ENCODE measurements at places on chromosomes 5 and 9.

- no peaks in the 10 kb centered on the region for H3K27me3 ChIP-seq
- no peak for DNase-seq
- H3K4me1 ChIP-seq, result no peaks in the 10 kb centered on the region
- H3K27ac ChIP-seq, result no peak overlapping the region
Measured at GRCh38 chr5:33696411-33696810, 195.4 kb downstream of the ADAMTS12 start.

GRCh38 chr9:87662808-87663528 is 63.0 kb upstream of the CTSL start:
- no peaks in the 10 kb centered on the region for H3K4me1 ChIP-seq
- H3K4me3 ChIP-seq, result no peak overlapping the region
- DNase-seq, result peak; percentile 94
- no peak overlapping the region for H3K27ac ChIP-seq
- H3K27me3 ChIP-seq, result no peaks in the 10 kb centered on the region

DNA sequence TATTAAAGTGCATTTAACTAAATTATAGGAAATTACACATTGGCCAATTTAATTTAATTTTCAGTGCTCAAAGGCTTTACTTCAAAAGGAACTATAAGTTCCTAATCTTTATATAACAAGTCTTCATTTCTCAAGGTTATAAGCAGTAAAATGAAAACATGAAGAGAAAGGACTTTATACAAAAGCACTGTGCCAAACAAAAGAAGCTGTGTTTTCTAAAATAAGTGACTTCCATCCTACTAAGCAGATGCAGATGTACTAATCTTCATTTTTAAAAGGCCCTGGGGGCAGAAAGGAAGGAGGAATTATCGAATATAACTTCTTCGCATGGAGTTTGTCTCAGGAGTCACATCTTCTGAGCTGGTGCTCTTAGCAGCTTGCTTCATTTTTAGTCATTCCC is 81.4 kb downstream of the SHC3 start:
- no peaks in the 10 kb centered on the region for H3K4me1 ChIP-seq
- H3K27me3 ChIP-seq, result no peaks in the 10 kb centered on the region
- H3K36me3 ChIP-seq, result no peaks in the 10 kb centered on the region
- no peak overlapping the region for H3K4me3 ChIP-seq

DNA sequence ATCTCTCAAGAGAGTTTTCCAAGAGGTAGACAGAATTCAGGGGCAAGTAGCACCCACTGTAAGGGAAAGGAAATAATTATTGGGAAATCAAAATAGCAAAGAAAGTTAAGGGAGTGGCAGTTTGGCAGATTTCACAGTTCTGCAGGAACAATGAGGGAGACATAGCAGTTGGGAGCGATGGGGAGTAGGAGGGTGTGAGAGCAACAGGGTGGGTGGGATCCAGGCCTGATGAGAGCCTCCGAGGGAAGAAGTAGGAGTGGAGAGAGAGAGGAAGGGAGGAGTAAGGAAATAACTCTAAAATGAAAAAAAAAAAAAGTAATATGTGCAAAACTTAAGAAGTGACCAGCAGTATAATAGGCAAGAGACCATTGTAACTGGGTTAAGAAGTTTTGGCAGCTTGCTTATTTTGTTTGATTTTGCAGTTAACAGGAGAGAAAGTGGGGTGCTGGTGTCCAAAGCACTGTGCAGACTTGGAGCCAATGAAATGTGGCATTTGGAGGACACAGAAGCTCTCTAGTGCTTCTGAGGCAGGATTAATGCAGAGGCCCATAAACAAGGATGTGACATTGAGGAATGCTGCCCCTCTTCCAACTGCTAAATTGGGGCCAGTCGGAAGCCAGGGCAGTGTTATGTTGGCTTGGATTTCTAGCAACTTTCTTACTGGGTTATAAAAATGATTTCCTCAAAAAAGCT is 10.2 kb downstream of the TNFAIP8 start:
- H3K27ac ChIP-seq, result no peak overlapping the region
- H3K4me1 ChIP-seq, result peaks cover 2% of the 10 kb centered on the region
- no peak for DNase-seq
- H3K36me3 ChIP-seq, result no peaks in the 10 kb centered on the region
- no peaks in the 10 kb centered on the region for H3K27me3 ChIP-seq
- no peak overlapping the region for H3K4me3 ChIP-seq

- no peak for DNase-seq
- H3K36me3 ChIP-seq, result no peaks in the 10 kb centered on the region
- H3K27ac ChIP-seq, result no peak overlapping the region
- no peaks in the 10 kb centered on the region for H3K27me3 ChIP-seq
Measured at GRCh38 chr5:62662521-62662920, 83.9 kb downstream of the LRRC70 start.

DNA sequence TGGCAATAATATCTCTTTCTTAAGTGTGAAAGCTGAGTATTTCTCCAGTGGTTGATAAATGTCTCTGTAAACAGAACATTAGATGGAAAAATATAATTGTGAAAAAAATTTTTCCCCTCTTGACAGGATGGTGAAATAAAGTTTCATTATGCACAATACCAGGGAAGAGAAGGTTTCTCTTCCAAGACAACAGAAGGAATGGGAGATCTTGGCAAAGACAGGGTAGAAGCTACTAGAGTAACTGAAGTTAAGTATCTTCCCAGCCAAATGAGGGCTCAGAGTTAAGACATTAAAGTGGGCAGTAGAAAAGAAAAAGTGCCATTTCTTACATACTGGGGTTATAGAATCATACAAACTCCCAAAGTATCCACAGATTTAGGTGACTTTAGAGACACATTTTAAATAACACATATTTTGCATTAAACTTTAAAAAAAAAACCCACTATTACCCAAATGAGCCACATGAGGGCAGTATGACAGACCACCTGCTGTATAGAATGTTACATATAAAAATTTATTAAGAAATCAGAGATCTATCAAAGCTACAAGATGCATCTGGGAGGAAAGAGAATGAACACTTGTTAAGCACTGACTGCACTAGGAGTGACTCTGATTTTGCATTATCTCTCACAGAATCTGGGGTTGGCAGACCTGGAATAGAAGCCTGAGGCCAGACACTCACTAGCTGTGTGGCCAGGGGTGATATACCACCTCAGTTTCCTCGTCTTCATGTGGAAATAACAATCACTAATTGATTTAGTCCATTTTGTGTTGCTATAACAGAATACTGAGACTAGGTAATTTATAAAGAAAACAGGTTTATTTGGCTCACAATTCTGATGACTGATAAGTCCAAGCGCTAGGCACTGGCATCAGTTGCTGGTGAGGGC is 98.5 kb downstream of the ARSB start:
- no peak overlapping the region for H3K4me3 ChIP-seq
- no peaks in the 10 kb centered on the region for H3K36me3 ChIP-seq

- no peak overlapping the region for H3K4me3 ChIP-seq
- no peak overlapping the region for H3K27ac ChIP-seq
- DNase-seq, result peak; percentile 78
- H3K4me1 ChIP-seq, result no peaks in the 10 kb centered on the region
- H3K36me3 ChIP-seq, result no peaks in the 10 kb centered on the region
Measured at GRCh38 chr5:52915176-52915875, 73.8 kb upstream of the ITGA2 start.

DNA sequence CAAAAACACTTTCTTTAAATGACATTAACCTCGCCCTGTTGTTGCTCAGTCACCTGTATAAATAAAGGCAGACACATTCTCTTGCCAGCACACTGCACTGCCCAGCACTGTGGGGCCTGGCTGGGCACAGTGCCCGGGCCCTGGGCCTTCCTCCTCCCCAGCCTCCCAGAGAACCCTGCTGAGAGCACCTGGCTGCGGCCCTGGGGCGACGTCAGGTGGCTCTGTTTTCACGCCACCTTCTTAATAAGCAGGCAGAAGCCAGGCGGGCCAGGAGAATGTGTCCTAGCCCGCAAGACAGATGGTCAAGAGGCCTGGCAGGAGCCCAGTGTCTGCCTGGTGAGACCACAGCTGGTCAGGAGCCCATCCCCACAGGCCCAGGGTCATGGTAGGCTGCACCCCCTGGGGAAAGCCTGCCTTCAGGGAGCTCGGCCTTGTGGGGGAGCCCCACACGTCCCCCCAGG is 8.2 kb upstream of the AGPAT2 start:
- H3K4me1 ChIP-seq, result peaks cover 2% of the 10 kb centered on the region
- H3K4me3 ChIP-seq, result no peak overlapping the region
- H3K27me3 ChIP-seq, result no peaks in the 10 kb centered on the region
- no peaks in the 10 kb centered on the region for H3K36me3 ChIP-seq
- no peak for DNase-seq
- H3K27ac ChIP-seq, result no peak overlapping the region

DNA sequence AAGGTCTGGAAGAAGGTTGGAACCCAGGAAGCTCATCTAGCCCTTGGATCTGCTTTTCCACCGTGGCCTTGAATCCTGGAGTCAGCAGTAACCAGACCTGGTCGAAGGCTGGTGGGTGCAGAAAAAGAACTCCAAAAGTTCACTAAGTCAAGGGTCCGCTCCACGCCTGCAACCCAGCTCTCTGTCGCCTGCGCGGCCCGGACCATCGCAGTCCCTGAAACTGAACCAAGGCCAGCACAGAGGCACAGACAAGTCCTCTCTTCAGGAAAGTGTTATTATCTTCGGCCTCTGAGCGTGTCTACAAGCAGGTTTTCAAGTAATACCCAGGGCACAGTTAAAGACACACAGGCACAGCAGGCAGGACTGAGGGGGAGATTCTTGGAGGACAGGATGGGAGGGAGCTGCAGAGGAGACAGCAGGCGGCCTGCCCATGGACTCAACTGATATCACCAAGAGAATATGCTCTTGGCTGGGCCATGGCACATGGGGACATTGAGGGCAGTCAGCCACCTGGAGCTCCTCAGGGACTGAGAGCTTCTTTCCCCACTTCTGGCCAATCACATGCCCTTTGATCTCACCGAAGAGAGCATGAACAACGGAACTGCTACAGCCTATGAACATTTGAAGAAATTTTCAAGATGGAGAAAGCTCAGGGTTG is 45.8 kb upstream of the SEMA4D start:
- H3K27ac ChIP-seq, result no peak overlapping the region
- H3K4me1 ChIP-seq, result no peaks in the 10 kb centered on the region
- no peaks in the 10 kb centered on the region for H3K36me3 ChIP-seq
- DNase-seq, result no peak

GRCh38 chr5:154084062-154084639 is 45.4 kb downstream of the MFAP3 start:
- no peak overlapping the region for H3K4me3 ChIP-seq
- H3K27ac ChIP-seq, result no peak overlapping the region
- DNase-seq, result no peak
- H3K4me1 ChIP-seq, result peaks cover 22% of the 10 kb centered on the region
- H3K27me3 ChIP-seq, result no peaks in the 10 kb centered on the region
- no peaks in the 10 kb centered on the region for H3K36me3 ChIP-seq

GRCh38 chr5:155081618-155082017 is 68.1 kb downstream of the KIF4B start:
- H3K27ac ChIP-seq, result no peak overlapping the region
- no peak for DNase-seq
- no peaks in the 10 kb centered on the region for H3K36me3 ChIP-seq
- no peak overlapping the region for H3K4me3 ChIP-seq
- H3K4me1 ChIP-seq, result no peaks in the 10 kb centered on the region

DNA sequence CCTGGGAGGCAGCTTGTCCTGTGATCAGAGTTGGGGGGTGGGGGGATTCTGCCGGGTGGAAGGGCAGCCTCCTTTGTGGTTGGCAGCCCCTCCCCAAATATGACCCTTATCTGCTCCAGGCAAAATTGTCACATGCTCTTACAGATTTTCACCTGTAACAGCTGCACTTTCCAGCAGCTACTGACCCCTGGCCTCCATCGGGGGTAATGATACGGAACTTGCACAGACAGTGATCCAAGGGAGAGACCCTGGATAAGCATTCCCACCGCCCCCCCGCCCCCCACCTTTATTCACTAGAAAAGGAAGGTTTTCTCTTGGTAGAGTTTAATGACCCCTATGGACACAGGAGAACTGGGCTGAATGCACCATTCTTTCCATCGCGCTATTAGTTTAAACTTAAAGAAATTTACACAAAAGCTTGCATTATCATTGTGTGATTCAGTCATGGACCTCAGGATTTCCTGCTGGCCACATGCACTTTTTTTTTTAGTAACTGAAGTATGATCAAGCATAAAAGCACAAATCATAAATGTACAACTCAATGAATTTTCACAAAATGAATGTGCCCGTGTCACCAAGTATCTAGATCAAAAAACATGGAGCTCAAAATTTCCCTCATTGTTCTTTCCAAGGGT is 10.7 kb upstream of the ZBTB34 start:
- H3K27me3 ChIP-seq, result no peaks in the 10 kb centered on the region
- no peaks in the 10 kb centered on the region for H3K36me3 ChIP-seq
- no peak overlapping the region for H3K4me3 ChIP-seq
- no peaks in the 10 kb centered on the region for H3K4me1 ChIP-seq

DNA sequence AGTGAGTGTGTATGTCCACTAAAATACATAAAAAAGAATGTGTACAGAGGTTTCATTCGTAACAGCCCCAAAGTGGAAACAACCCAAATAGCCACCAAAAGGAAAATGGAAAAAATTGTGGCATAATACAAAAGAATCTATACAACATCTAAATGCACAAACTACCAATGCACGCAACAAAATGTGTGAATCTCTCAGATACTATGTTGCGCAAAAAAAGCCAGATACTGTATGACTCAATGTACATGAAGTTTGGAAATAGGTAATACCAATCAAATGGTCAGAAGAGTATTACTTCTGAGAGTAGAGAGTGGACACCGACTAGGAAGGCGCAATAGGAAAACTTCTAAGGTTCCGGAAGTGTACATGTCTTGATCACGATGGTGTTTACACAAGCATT is 2.4 kb downstream of the XPA start:
- no peaks in the 10 kb centered on the region for H3K27me3 ChIP-seq
- no peak overlapping the region for H3K4me3 ChIP-seq
- peaks cover 1% of the 10 kb centered on the region for H3K4me1 ChIP-seq

GRCh38 chr5:6069496-6070185 is 308.7 kb downstream of the MED10 start:
- no peak overlapping the region for H3K27ac ChIP-seq
- no peaks in the 10 kb centered on the region for H3K27me3 ChIP-seq
- H3K36me3 ChIP-seq, result no peaks in the 10 kb centered on the region
- no peak overlapping the region for H3K4me3 ChIP-seq
- no peak for DNase-seq
- H3K4me1 ChIP-seq, result no peaks in the 10 kb centered on the region

GRCh38 chr9:123282362-123283047 is 14.1 kb upstream of the STRBP start:
- no peak overlapping the region for H3K27ac ChIP-seq
- no peaks in the 10 kb centered on the region for H3K27me3 ChIP-seq
- H3K4me3 ChIP-seq, result no peak overlapping the region
- H3K36me3 ChIP-seq, result no peaks in the 10 kb centered on the region
- no peaks in the 10 kb centered on the region for H3K4me1 ChIP-seq

DNA sequence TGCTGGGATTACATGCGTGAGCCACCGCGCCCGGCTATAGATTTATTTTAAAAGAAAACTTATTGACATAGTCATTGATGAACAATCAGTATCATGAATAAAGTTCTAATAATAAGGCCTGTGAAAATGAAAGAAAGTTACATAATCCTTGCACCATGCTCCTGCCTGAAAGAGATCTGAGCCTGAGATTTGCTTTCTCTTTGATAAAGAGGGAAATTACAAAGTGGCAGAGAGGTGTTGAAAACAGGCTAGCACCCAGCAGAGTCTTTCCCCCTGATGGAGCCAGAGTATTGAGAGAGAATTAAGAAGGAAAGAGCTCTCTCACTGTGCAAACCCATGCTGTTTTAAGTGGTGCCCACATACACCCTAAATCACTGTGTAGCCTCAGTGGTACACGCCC is 37.2 kb downstream of the SLC6A7 start:
- no peaks in the 10 kb centered on the region for H3K27me3 ChIP-seq
- DNase-seq, result no peak
- H3K4me3 ChIP-seq, result no peak overlapping the region
- H3K4me1 ChIP-seq, result peaks cover 4% of the 10 kb centered on the region

GRCh38 chr9:93587284-93587650 is 10.9 kb downstream of the PHF2 start:
- H3K36me3 ChIP-seq, result no peaks in the 10 kb centered on the region
- no peaks in the 10 kb centered on the region for H3K4me1 ChIP-seq
- DNase-seq, result no peak
- no peaks in the 10 kb centered on the region for H3K27me3 ChIP-seq
- no peak overlapping the region for H3K4me3 ChIP-seq

Data from mesendoderm (in vitro differentiated cells).